ENCODE measurements at places on chromosomes 11 and 22. TPM values are rescaled to one million over a fixed set of nuclear protein-coding genes. Genes with fewer than 3 reads are reported as not detected.

HTR3A gene
- total RNA-seq = not detected

C11orf97 gene
- total RNA-seq = not detected

APOA1 gene
- not detected for total RNA-seq

SYT13 gene
- 0.13 TPM for total RNA-seq

KRTAP5-10 gene
- total RNA-seq = not detected

SERPING1 gene
- total RNA-seq = 19.6 TPM

SAA1 gene
- total RNA-seq = 0.32 TPM

UBE2L6 gene
- total RNA-seq = 49.5 TPM

OR52E8 gene
- total RNA-seq = not detected

MMP8 gene
- not detected for total RNA-seq

OR52H1 gene
- 0.65 TPM for total RNA-seq

DEPDC5 gene
- 17.2 TPM for total RNA-seq

TRIM22 gene
- 39.1 TPM for total RNA-seq

GPR137 gene
- 10.6 TPM for total RNA-seq

IGLL1 gene
- total RNA-seq = not detected

ABCG4 gene
- 0.22 TPM for total RNA-seq

NRIP3 gene
- 10.2 TPM for total RNA-seq

SHANK2 gene
- 3.2 TPM for total RNA-seq

CASP1 gene
- 15.8 TPM for total RNA-seq

GAL3ST1 gene
- 0.13 TPM for total RNA-seq

C11orf86 gene
- not detected for total RNA-seq

MMP11 gene
- total RNA-seq = 3.9 TPM

KRTAP5-1 gene
- total RNA-seq = not detected

SORL1 gene
- 0.78 TPM for total RNA-seq

PATE2 gene
- 0.13 TPM for total RNA-seq

CDCA5 gene
- total RNA-seq = 5.4 TPM

ZNF215 gene
- total RNA-seq = 3.9 TPM
